ENCODE measurements at places on chromosomes 1 and 21.

GRCh38 chr1:159763686-159764085, 17.1 kb upstream of the DUSP23 start:
- DNase-seq = no peak

DNA sequence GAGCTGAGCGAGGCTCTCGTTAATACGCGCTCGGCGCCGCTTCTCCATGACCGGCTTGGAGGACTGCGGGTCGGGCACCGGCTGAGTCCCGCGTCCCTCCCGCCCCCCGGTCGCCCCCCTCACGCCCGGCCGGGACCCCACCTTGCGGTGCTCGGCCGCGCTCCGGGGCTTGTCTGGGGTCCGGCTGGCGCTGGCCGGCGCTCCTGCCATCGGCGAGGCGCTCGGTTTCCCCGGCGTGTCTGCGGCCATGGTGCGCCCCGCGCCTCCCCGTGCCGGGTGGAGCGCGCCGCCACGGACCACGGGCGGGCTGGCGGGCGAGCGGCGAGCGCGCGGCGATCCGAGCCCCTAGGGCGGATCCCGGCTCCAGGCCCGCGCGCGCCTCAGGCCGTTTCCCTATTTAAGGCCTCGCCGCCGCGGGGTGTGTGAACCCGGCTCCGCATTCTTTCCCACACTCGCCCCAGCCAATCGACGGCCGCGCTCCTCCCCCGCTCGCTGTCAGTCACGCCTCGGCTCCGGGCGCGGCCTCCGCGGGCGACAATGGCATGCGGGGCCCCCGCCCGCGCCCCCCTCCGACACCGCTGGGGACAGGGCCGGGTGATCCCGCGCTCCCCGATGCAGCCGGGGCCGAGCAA, at the start of gene HES4:
TSS of gene HES4 (minus strand) at position 373 of the 632 bp plus-strand sequence. CDS start at position 249, 124 bp downstream.
- no peak for DNase-seq

GRCh38 chr1:178706432-178706831, 18.6 kb upstream of the RALGPS2 start:
- no peak for DNase-seq

GRCh38 chr1:216500273-216500967, 77.2 kb upstream of the USH2A start:
- DNase-seq = no peak

DNA sequence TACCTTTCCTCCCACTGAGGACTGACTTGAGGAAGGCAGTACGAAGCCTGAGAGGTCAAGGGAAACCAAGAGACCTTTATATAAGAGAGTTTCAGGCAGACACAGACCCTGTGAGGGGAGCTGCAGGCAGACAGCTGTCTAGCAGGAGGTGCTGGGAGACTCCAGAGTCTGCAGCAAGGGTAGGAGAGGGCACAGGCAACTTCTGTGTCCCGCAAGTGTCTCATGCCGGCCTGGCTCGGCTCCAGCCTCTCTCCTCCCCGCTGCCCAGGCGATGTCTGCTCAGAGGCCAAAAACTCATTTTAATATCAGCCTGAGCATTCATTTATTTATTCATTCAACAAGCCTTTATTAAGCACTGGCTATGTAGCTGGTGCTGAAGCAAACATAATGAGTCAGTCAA, 83.0 kb downstream of the KIRREL1 start:
- DNase-seq = no peak
